ENCODE measurements at places on chromosomes 7 and 10. TPM values are rescaled to one million over a fixed set of nuclear protein-coding genes. Genes with fewer than 3 reads are reported as not detected.

The GSDME gene
- 3.7 TPM for total RNA-seq

The TLL2 gene
- total RNA-seq: 0.09 TPM

The MEST gene
- total RNA-seq: 2.7 TPM

The ZKSCAN1 gene
- total RNA-seq: 53.4 TPM

DNA sequence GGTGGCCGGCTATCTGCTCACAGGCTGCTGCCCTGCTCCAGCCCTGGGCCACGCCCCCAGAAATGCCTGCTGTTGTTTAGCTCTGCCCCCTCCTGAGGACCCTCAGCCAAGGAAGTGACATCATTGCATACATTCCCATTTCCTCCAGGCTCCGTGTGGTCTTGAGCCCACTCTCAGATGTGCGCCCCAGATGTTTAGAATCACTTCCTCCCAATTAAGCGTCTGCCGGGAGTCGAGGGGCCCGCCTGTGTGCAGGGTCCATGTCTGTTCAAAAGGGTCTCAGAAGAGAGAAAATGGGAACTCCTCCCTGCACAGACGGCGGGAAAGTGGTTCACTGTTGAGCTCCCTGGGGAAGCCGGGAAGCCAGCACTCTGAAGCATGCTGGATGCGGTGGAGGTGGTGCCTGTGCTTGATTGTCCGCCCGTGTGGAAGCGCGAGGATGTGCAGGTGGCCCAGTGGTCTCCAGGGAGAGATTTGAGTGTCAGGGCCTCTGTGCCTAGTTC lies 116.9 kb upstream of the PPIF start:
- H3K4me3 ChIP-seq: no peak overlapping the region
- H3K27ac ChIP-seq: no peak overlapping the region
- no peaks in the 10 kb centered on the region for H3K27me3 ChIP-seq
- H3K4me1 ChIP-seq: no peaks in the 10 kb centered on the region
- H3K36me3 ChIP-seq: no peaks in the 10 kb centered on the region

DNA sequence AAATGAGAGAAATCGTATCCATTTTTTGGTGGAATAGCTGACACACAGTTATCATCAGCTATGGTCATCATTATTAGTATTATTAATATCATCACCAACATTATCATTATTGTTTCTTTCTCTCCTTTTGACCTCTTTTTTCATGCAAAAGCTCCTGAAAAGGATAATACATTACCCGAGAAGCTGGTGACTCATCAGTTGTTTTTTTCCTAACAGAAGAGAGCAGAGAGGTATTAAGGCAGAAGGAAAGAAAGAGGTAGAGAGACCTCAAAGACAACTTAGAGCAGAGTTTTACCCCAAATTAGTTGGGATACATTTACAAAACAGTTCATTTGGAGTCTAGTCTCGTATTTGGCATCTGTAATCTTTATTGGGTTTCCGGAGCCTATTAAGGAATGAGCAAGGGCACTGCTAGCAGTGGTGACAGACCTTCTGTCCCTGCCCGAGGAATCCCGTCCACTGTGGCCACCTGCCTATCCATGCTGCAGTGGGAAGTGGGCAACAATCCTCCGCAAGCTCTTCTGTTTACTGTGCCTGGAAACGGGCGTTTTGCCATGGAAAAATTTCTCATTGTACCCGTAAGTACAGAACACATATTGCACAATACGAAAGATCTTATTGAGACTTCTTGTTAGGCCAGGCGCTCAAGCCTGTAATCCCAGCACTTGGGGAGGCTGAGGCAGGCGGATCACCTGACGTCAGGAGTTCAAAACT lies 170.0 kb upstream of the MKLN1 start:
- no peak overlapping the region for H3K27ac ChIP-seq
- H3K27me3 ChIP-seq: no peaks in the 10 kb centered on the region
- DNase-seq: no peak
- H3K4me1 ChIP-seq: no peaks in the 10 kb centered on the region
- H3K4me3 ChIP-seq: no peak overlapping the region

DNA sequence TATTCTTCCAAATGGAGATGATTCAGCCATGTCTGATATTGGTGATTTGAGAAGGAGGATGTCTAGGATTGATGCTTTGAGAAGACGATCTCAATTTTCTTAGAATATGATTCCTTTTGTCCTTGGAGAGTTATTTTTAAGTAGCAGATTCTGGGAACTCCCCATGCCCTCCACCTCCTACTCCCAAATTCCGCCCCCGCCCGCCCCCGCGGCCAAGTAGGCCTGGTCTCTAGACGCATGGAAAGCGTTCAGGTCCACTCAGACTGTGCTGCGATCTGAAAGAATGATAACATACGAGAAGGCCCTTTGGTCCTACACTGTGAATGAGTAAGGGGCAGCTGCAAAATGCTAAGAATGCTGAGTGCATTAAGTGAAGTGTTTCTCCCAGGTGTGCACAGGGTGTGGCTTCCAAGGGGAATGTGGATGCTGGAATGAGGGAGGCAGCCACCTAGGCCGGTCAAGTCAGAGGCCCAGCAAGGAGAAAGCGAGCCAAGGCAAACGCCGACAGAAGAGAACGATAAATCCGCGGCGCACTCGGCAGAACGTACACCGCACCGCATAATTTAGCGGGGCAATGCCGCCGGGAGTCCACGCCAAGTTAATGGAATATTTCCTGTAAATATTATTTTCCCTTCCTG lies 142.3 kb downstream of the PRPF18 start:
- H3K27ac ChIP-seq: no peak overlapping the region
- DNase-seq: no peak
- H3K27me3 ChIP-seq: no peaks in the 10 kb centered on the region
- no peak overlapping the region for H3K4me3 ChIP-seq

Data from CD8-positive, alpha-beta memory T cell (primary cell).